ENCODE measurements at places on chromosomes 13 and 19.

GRCh38 chr13:92806215-92806614, 420.4 kb upstream of the GPC6 start:
- DNase-seq = no peak

- DNase-seq = no peak
Observed at GRCh38 chr13:100098445-100099116, 9.7 kb downstream of the PCCA start.

DNA sequence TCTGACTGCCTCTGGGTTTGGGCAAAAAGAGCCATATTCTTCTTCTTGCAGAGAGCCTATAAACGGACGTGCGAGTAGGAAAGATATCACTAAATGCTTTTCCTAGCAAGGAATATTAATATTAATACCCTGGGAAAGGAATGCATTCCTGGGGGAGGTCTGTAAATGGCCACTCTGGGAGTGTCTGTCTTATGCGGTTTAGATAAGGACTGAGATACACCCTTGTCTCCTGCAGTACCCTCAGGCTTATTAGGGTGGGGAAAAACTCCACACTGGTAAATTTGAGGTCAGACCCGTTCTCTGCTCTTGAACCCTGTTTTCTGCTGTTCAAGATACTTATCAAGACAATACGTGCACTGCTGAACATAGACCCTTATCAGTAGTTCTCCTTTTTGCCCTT, 763.8 kb downstream of the SLITRK5 start:
- no peak for DNase-seq

- peak; percentile 13 for DNase-seq
Observed at GRCh38 chr13:52158629-52159158, 703 bp downstream of the NEK3 start.

GRCh38 chr13:20160306-20161274, at the start of gene GJA3:
Gene GJA3 (minus strand): TSS chr13:20161052. CDS start chr13:20143288, 17,764 bp downstream.
- DNase-seq = no peak

- no peak for DNase-seq
Observed at GRCh38 chr13:39494006-39494405, 109.0 kb downstream of the LHFPL6 start.
